Activated T-cell treated with anti-CD3 and anti-CD28 coated beads, Interleukin-2, amount 50 U/mL, for 72 hours (primary cell): ENCODE measurements at places on chromosomes 7 and 10. TPM values are rescaled to one million over a fixed set of nuclear protein-coding genes. Genes with fewer than 3 reads are reported as not detected.

- no peaks in the 10 kb centered on the region for H3K27me3 ChIP-seq
- no peak overlapping the region for H3K4me3 ChIP-seq
- H3K27ac ChIP-seq, result no peak overlapping the region
- peaks cover 8% of the 10 kb centered on the region for H3K36me3 ChIP-seq
- no peak for DNase-seq
Measured at GRCh38 chr7:330511-331230, 40.7 kb downstream of the FOXL3 start.

Gene C10orf62
- total RNA-seq, result not detected

DNA sequence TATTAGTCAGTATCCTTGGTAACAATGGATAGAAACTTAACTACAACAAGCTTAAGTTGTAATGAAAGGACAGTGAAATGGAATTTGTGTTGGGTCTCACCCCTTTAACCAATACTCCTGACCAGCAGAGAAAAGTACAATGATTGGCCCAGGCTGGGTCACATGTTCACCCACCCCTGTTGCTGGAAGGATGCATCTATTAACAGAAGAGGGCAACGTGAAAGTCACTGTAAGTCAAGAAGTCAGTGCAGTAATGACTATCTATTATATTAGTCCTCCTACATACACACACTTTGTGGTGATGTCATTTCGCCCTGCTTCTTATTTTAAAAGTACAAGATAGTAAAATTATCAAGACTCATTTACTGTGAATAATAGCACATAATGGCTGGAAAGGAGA is 16.2 kb downstream of the PNLIPRP2 start:
- H3K4me1 ChIP-seq, result no peaks in the 10 kb centered on the region
- no peak overlapping the region for H3K27ac ChIP-seq
- peaks cover 30% of the 10 kb centered on the region for H3K27me3 ChIP-seq
- H3K36me3 ChIP-seq, result no peaks in the 10 kb centered on the region
- no peak overlapping the region for H3K4me3 ChIP-seq

GRCh38 chr10:92517034-92517655 is 56.7 kb downstream of the IDE start:
- H3K4me1 ChIP-seq, result peaks cover 6% of the 10 kb centered on the region
- DNase-seq, result peak; percentile 67
- no peak overlapping the region for H3K27ac ChIP-seq

- H3K4me3 ChIP-seq, result no peak overlapping the region
- H3K27me3 ChIP-seq, result no peaks in the 10 kb centered on the region
- no peak for DNase-seq
- H3K27ac ChIP-seq, result no peak overlapping the region
- peaks cover 7% of the 10 kb centered on the region for H3K4me1 ChIP-seq
Measured at GRCh38 chr7:157458254-157458633, 121.4 kb downstream of the DNAJB6 start.

DNA sequence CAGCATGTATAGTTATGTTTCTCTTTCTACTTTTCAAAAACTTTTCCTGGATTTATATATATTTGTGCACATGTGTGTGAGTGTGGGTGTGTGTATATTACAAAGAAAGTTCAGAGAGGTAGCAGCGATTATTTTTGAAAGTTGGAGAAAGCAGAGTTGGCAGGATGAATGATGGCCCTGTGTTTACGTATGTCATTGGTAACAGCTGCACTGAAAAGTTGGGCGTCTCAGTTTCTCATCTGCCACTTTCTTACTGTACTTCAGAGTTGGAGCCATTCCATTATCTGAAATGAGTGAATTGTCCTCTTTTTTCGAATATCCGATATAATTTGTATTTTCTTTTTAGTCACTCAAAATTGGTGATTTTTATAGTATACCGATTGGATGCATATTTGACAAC is 172.2 kb downstream of the CDK14 start:
- H3K4me1 ChIP-seq, result no peaks in the 10 kb centered on the region
- H3K27ac ChIP-seq, result no peak overlapping the region
- DNase-seq, result no peak

Gene PTF1A
- total RNA-seq, result not detected

DNA sequence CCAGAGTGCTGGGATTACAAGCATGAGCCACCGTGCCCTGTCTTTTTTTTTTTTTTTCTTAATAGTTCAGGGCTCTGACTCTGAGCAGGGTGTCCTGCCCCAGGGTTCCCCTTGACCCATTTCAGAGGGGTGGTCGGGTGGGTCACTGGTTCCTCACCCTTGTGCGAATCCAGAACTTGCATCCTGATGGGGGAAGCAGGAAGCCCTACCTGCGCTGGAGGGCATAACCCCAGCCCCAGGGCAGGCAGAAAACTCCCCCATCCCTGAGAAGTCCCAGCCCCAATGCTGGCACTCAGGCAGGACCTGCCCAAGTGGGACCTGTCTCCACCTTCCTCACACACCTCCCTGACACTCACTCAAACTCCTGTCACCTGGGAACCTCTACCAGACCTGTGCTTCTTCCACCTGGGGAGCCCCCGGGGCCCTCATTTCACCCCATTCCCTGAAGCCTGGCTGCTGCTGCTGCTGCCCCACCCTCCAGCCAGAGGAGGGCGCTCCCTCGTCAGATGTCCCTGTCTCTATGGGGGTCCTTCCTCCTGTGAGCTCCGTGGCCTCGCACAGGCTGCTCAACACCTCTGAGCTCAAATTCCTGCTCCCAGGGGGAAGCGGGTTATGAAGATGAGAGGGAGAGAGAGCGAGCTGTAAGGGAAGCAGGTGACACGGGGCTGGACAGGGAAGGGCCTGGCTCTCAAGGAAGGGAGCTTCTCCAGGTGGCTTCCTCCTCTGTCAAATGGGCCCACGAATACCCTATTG is 15.1 kb upstream of the ZNF273 start:
- peak overlapping the region; percentile 89 for H3K4me3 ChIP-seq
- peak; percentile 55 for DNase-seq
- H3K4me1 ChIP-seq, result peaks cover 12% of the 10 kb centered on the region
- H3K27ac ChIP-seq, result no peak overlapping the region
- H3K27me3 ChIP-seq, result peaks cover 73% of the 10 kb centered on the region
- no peaks in the 10 kb centered on the region for H3K36me3 ChIP-seq

GRCh38 chr10:119620241-119621077 is 23.7 kb upstream of the TIAL1 start:
- H3K27me3 ChIP-seq, result no peaks in the 10 kb centered on the region
- peaks cover 14% of the 10 kb centered on the region for H3K4me1 ChIP-seq
- DNase-seq, result no peak
- H3K4me3 ChIP-seq, result no peak overlapping the region
- no peak overlapping the region for H3K27ac ChIP-seq
- H3K36me3 ChIP-seq, result no peaks in the 10 kb centered on the region
